ENCODE measurements at places on chromosomes 1 and 21.

- no peak for DNase-seq
Observed at GRCh38 chr1:12424087-12424529, 193.9 kb downstream of the DHRS3 start.

GRCh38 chr1:232793944-232794343 is 11.3 kb upstream of the MAP10 start:
- peak; percentile 12 for DNase-seq

GRCh38 chr1:29599826-29600225 is 363.5 kb downstream of the PTPRU start:
- no peak for DNase-seq

DNA sequence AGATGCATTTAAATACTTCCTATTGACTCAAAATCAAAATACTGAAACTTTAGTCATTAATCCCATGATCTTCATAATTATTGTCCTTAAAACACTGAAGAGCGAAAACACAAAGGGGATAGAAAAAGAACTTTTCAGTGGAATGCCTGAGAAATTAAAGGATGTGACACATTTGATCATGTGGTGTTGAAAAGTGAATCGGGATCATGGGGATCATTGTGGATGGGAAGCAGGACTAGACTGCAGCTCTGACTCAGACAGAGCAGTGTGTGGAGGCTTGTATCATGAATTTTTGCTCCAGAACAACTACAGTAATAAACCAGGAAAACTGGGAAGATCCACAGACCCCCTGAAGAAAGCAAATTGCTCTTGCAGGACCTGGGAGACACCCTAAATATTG is 161.1 kb upstream of the CXADR start:
- no peak for DNase-seq

GRCh38 chr1:45541193-45541592 is 9.4 kb upstream of the AKR1A1 start:
- DNase-seq = no peak

DNA sequence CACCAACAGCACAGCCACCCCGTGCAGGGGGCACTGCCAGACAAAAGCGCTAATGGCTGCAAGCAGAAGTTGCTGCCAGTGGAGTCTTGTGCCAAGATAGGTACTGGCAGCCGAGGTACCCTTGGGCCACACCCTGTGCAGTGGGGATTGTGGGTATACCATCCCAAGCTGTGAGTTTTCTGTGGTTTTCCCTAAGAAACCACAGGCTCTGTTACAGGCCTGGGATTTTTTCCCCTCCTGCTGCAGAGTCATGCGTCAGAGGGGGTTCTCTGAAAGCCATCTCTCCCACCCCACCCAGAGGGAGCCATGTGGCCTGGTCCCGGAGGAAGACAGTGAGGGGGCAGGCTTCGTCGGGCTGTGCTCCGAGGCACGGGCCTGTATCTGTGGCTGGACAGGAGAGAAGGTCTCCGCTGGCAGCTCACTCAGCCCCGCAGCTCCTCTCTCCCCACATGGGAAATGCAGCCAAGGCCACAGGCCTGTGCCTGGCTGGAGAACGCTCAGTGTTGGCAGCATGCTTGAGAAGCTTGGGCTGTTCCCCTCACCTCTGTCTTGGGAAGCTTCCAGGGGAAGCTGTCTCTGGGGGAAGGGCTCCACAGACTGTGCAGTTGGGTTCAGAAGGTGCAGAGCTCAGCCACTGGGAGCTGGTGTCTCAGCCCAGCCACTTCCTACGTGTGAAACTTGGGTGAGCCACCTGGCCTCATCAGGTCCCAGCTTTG is 42.5 kb downstream of the NEK2 start:
- DNase-seq = no peak

GRCh38 chr1:64867266-64867665 is 99.1 kb downstream of the JAK1 start:
- no peak for DNase-seq

- DNase-seq = no peak
Observed at GRCh38 chr1:91913018-91913417, 27.1 kb upstream of the TGFBR3 start.

DNA sequence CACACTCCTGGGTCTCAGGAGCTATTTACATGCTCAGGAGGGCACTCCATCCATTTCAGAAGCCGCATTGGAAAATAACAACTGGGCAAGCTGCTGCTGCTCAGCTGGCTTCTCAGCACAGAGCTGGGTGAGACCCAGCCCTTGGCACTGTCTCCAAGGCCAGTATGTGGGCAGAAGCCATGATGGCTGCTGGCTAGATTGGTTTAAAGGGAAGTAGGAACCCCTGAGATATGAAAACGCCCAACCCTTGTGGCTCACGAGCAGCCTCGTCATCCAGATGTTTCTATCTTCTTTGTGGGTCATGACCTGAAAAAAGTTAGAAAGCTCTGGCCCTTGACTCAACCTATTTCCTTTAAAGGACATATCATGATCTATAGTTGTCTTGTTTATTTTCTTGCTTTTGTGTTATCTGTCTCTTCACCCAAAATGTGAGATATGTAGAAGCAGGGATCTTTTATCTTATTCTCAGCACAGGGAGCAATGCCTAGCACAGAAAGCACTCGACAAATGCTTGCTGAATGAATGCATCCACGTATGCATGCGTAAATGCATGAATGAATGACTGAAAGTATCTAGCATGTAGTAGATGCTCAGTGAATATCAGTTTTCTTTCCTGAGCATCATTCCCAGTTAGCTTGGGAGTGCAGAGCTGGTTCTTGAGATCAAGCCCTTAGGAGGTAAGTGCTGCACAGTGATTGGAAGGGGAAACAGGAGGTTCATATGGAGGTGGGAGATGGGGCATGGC is 11.6 kb downstream of the MYBPH start:
- DNase-seq = no peak

DNA sequence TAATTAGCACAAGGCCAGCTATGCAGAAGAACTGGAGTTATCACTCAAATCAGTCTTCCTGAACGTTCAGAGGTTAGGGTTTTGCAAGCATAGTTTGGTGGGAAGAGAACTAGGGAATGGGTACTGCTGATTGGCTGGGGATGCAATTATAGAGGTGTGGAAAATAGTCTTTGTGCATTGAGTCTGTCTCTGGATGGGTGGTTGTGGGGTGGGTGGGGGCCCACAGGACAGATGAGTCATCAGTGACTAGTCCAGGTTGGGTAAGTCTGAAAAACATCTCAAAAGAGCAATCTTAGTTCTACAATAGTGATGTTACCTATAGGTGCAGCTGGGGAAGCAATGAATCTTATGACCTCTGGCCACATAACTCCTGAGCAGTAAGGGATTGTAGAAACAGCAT is 89.7 kb upstream of the HMCN1 start:
- DNase-seq = peak; percentile 80

DNA sequence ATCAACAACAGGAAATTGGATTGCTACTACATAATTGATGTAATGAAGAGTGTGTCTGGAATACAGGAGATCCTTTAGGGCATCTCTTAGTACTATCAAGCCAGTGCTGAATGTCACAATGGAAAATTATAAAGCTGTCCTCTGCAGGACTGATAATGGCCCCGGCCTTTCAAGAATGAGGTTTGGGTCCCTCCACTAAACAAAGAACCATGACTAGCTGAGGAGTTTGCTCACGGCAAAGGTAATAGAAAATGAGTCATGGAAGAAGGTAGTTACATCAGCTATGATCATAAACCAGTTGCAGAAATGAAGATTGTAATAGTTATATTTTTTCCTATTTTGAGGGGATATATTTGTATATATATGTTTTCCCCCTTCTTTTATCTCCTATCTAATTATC is 145.8 kb downstream of the KCNJ6 start:
- DNase-seq = no peak

GRCh38 chr1:189463166-189463565 is 1014.5 kb downstream of the BRINP3 start:
- no peak for DNase-seq

GRCh38 chr1:196438329-196438728 is 169.9 kb downstream of the KCNT2 start:
- no peak for DNase-seq

DNA sequence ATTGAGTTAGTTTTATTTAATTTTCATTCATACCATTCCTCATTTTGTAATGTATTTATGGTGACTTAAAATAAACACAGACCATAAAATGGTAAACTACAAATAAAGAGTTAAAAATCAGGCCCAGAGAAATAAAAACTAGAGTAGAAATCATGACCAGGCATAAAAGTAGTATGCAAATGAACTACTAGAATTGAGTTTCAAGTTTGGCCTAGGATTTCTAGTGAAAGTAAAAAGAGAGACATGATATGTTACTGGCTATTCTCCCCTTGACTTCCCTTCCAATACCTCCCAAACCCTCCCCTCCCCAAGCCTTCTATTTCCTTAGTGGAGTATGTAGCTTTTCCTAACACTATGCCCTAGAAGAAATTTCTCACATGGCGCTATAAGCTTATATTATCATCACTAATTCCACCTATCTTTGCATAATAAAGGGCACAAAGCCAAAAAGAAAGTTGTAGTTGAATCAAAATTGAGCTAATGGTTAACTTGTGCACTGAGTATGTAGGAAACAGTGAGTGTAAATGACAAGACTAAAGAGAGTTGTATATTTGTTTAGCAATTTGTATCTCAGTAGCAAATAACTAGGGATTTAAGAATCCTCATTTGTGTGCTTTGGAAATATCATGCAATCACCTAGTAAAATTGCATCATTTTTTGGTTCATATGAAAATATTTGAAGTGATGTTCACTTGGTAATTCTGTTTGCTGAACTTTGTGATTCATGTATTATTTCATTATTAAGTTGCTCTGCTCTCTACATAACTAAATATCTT is 29.7 kb upstream of the CDC14A start:
- DNase-seq = no peak

GRCh38 chr1:224534731-224535130 is 81.4 kb upstream of the CNIH3 start:
- DNase-seq = no peak

DNA sequence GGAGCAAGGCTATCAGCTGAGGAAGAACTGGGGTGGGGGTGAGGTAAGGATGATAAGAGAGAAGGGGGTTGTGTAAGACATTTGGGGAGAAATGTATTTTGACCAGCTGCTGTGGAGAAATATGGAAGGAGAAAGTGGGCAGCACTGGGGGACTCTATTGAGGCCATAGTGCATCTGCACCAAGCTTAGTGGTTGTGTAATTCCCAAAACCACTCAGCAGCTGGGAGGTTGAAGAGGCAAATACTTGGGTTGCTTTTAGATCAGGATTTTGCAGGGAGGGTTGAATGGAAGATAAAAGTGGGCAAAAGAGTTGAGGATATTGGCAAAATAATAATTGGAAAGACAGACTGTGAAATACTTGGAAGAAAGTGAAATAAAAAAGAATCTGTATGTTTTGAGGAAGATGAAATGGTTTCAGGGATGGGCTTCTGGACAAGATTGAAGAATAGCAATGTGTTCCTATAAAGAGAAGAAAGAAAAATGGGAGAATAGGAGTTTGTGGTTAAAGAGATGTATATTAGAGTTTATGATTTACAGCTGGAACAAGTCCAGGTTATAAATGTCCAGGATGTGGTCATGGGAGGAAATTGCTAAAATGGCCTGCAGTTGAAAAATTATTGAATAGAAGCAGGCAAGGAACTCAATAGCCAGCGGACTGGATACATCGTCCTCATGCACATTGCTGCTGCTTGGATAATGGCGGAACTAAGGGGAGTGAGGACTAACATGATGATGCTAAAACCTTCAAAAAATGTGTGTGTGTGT is 162.7 kb downstream of the DNM3 start:
- no peak for DNase-seq

- no peak for DNase-seq
Observed at GRCh38 chr1:160112357-160112756, 3.2 kb upstream of the ATP1A2 start.

- DNase-seq = peak; percentile 45
Observed at GRCh38 chr1:32454726-32455125, 10.1 kb upstream of the ZBTB8B start.

DNA sequence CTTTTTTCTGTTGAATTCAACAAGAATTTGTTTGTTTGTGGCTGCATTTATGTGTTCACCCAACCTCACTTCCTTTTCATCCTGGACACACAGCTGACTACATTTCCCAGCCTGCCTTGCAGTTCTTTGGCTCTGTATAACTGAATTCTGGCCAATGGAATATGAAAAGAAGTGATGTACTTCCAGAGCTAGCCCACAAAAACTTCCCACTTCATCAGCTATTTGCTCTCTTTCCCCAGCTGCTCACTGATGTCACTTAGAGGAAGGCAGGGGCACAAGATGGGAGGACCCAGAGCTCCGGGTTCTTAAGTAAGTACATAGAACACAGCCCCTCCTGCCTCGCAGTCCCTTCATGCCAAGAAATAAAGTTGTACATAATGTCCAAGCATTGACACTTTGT is 235.0 kb upstream of the FGGY start:
- DNase-seq = no peak

DNA sequence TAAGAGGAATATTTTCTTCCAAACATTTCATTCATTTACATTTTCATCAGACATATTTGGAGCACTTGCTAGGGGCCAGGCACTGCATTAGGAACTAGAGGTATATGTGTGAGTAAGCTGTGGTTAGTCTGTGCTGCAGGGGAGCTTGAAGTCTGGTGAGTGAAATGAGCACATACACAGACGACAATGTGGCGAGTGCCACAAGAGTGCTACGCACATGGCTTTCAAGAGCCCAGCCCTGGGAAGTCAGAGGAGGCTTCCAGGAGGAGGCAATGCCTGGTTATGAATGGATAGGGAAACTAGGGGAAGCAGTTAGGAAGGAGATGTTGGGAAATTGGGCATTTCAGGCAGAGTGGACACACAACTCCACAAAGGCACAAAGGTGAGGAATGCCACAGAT is 171.8 kb downstream of the IER5 start:
- DNase-seq = no peak

DNA sequence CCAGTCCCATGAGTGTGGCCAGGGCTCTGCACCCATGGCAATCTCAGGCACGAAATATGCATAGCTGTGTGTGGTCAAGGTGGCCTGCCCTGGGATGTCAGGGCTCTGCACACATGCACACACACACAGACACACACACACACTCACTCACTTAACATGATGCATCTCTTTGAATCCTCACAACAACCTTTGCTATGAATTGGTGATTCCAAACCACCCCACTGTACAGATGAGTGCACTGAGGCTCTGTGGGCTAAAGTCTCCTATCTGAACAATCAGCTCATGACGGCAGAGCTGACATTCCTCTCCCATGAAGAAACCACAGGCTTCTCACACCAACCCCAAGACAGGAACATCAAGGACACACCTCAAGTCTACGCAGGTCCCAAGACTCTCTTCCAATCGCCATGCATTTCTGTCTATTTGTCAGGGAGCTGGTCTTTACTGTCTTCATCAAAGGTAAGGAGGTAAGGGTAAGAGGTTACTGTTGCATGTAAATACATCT is 131.6 kb downstream of the ETS2 start:
- no peak for DNase-seq

- DNase-seq = no peak
Observed at GRCh38 chr1:30976143-30976542, 67.6 kb upstream of the SDC3 start.

- DNase-seq = no peak
Observed at GRCh38 chr1:150808846-150809245, 786 bp upstream of the CTSK start.

- DNase-seq = no peak
Observed at GRCh38 chr1:203667616-203668015, 41.0 kb downstream of the ATP2B4 start.

- no peak for DNase-seq
Observed at GRCh38 chr1:74811436-74812179, 78.7 kb downstream of the TYW3 start.

All from RWPE1 (cell line).